Kidney tubule cell (primary cell): ENCODE measurements at places on chromosomes 3 and 15.
A peak's percentile ranks its signal among the peaks of the same experiment; 100 is the strongest.

DNA sequence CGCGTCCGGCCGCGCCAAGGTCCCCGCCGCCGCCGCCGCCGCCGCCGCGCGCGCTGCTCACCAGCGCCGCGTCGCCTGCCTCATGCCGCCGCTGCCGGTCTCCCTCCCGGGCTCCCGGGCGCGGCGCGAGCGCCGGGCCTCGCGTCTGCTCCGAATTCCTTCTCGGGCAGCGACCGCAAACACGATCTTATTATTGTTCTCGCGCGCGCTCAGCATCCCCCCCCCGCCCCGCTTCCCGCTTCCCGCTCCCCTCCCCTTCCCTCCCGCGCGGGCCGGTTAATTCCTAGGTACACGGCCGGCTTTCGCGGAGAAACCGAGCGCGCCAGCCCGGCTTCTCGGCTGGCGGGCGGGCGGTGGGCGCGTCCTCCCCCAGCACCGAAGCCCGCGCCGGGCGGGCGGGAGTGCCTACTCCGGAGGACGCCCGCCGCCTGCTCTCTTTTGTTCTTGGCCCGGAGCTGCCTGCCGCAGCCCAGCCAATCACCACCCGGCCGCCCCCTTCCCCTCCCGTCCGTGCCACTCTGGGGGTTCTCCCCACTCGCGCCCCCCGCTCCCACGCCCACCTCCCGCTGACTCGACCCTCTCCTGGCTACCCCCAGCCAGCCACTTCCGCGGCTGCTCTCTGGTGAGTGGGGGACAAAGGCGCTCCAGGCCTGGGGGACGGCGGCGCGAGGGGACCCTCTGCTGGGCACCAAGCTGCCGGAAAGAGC is at the start of gene HDGFL3:
HDGFL3 (minus strand) TSS at position 164 of the 707 bp plus-strand sequence. CDS start 409 bp downstream, outside the sequence.
- peak; percentile 62 for DNase-seq

- DNase-seq, result peak; percentile 26
Measured at GRCh38 chr3:12947504-12948369, 106.4 kb upstream of the RPL32 start.

DNA sequence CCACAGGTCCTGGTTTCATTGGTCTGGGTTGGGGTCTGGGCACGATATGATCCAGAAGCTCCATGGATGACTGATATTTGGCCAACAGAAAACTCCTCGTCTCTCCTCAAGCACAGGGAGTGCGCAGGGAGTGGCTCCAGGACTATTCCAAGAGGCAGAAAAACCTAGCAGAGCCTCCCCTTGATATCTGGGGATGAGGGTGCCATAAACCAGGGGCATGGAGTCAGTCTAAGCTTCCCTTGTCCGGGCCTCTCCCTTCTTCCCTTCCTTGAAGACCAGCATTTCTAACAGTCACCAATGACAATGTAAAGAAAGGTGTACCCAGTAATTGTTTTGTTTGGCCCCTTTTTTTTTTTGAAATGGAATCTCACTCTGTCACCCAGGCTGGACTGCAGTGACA is 99.4 kb upstream of the HACD2 start:
- no peak for DNase-seq

DNA sequence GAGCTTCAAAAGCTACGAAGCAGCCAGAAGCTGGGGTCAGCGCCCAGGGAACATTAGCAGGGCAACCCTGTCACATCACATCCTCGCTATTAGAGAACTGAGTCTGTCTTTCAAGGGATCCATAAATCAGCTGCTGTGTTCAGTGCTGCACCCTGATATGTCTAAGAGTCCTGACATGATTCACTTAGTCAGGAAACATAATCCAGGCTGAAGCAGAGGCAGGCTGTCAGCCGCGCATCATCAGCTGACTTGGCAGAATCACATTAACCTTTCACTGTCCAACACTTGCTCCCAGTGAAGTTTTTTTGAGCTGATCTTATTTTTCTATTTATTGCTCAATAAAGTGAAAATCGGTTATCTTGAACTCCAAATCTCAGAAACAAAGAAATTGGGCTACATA is 23.5 kb downstream of the MYH15 start:
- peak; percentile 66 for DNase-seq

DNA sequence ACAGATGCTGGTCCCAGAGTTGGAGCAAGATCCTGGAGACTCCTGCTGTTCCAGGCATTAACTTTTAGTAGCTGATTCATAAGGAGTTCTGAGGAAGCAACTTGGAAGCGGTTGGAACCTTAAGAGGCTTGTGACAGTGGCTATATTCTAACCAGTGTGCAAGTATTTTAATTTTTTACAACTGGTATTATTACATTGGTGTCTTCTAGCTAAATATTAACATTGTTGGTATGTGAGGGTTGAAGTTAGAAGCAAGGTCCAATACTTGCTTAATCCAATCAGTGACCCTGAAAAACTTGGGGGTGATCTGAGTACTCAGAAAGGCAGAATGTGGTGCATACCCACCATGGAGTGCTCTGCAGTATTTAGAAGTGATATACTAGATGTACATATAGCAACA is 1.5 kb upstream of the OR4F15 start:
- peak; percentile 55 for DNase-seq

GRCh38 chr3:108235290-108235689 is 13.1 kb upstream of the IFT57 start:
- no peak for DNase-seq
